ENCODE measurements at places on chromosomes 7 and 10.

DNA sequence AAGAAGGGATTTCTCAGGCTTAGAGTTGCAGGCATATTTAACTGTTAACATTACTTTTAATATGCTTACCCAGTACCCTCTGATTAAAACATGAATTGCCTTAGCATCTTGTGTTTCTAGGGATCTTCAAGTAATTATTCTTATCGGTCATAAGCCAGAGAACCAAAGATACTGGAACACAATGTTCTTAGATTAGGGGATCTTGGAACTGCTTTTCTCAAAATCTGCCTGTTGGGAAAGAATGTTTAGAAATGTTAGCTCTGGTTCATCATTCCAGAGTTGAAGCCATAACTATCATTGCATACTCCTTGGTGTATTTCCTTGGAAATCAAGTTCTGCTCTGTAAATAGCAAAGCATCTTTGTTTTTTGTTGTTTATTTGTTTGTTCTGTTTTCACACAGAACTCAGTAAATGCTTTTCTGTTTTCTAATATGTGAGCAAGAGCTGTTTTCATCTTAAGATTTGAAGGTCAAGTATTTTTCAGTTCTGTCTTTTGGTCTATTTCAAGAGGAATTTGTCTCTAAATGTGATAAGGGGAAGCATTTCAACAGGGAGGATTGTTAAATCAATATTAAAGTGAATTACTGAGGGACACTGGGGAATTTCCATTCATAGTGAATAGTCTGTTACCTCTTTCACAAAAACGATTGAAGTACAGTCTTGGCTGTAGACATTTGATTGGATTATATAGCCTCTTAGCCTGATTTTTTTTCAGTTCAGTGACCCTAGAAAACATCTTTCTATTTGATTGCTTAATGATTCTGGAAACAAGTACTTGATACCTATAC lies 103.2 kb upstream of the CYP26C1 start:
- no peak for DNase-seq

- no peak for DNase-seq
Observed at GRCh38 chr10:124602646-124603365, 141.2 kb downstream of the LHPP start.

DNA sequence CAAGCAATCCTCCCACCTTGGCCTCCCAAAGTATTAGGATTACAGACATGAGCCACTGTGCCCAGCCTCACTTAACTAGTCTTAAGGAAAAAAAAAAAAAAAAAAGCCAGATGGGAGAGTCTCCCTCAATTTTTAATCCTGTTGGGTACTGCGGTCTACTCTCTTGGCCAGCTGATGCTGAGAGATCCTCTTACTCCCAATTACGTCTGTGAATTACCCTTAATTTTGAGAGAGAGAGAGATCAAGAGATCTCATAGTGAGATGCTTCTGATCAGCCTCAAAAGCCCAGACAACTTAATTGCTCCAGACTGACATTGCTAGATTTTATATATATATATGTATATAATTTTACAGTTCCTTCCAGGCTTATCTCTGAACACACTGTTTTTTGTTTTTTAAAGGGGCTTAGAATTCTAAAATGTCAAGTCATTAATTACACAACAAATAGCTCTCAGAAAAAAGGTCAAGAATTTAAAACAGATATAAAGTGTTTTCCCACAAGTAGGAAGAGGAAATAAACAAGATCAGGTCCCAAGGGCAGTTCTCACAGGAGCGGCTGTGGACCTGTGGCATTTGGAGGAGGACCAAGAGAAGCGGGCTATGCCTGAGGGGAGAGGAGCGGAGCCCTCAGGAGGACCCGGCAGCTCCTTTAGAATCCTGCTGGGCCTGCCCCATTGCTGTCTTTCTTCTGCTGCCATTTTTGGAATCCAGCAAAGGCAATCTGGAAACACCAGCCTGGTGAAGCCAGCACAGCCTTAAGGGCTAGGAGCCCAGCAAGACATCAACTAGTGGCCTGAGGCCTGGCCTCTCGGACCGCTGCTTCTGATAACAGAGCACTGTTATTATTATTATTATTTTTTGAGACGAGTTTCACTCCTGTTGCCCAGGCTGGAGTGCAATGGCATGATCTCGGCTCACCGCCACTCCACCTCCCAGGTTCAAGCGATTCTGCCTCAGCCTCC lies 30.1 kb downstream of the DENND2A start:
- DNase-seq, result no peak

- DNase-seq, result peak; percentile 47
Observed at GRCh38 chr10:77641788-77642397, 4.3 kb upstream of the KCNMA1 start.

GRCh38 chr7:2602406-2603043 lies 29.3 kb upstream of the TTYH3 start:
- no peak for DNase-seq

DNA sequence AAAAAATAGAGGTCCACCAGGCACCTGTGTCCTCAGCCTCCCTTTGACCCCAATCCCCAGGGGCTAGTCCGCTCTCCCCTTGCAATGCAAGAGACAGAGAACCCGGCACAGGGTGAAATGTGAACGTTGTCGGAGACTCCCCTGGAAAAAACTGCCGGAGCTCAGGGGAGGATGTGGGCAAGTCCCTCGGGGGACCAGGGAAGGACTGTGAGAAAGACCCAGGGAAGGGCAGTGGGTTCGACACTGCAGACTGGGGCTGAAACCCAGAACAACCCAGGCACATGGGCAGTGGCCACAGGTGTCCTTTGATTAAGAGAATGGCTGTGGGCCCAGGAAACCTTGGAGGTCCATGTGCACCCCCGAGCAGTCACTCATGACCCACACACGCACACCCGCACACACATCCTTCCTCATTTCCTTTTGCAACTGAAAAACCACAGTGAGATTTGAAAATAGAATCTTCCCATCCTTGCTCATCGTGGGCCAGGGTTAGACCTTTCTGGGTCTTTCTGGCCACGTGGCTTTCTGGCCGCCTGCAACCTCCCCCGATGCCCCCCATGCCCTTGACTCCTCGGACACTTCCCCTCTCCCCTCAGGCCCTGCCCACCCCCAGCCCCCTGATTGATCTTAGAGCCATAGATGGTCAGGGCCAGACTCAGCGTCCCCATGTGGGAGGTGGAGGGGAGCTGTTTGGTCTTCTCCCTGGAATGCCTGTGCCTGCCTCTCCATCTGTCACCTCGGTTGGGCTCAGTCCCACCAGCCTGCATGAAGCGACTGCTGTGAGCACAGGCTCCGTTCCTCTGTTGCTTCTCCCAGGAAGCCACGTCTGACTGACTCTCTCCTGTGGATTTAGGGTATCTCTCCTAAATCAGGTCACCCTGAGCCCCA lies 7.9 kb downstream of the LAT2 start:
- DNase-seq, result no peak

DNA sequence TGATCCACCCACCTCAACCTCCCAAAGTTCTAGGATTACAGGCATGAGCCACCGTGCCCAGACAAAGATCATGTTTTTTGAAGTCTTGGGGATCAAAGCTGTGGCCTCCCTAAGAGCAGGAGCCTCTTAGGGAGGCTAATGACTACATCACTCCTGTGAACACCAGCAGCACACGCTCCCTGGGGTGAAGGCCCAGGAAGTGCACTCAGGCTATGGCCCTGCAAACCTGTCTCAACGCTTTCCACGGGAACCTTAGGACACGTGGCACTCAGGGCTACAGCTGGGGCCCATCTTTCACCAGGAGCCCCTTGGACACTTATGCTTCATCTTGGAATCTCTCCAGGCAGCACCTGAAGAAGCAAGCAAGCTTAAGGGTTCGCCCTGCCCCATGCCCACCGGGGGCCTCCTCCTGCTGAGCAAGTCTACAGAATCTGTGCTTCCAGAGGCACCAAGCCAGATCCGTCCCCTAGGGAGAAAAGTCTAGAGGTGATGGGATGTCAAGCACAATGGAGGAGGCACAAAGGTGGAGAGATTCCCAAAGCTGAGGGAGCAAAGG lies 18.4 kb downstream of the VSTM4 start:
- DNase-seq, result no peak

DNA sequence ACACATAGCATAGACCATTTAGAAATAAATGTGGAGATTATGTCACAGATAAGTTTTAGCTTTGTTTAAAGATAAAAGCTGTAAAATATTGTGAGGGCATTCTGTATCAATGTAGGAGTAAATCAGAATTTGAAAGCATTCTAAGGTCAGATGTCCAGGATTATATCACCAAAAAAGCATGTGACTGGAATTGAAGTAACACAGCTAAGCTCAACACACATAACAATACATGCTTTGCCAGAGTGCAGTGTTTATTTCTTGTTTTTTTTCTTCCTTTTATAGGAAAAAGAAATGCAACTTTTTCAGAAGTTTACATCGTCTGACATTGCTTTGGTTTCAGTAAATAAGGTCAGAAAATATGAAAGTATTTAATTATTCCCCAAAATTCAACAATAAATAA lies 183.4 kb downstream of the HTR7 start:
- DNase-seq, result no peak

- no peak for DNase-seq
Observed at GRCh38 chr7:148270576-148270975, 320.0 kb upstream of the C7orf33 start.

GRCh38 chr7:88218836-88219605 lies 817 bp downstream of the SRI start:
- DNase-seq, result no peak

DNA sequence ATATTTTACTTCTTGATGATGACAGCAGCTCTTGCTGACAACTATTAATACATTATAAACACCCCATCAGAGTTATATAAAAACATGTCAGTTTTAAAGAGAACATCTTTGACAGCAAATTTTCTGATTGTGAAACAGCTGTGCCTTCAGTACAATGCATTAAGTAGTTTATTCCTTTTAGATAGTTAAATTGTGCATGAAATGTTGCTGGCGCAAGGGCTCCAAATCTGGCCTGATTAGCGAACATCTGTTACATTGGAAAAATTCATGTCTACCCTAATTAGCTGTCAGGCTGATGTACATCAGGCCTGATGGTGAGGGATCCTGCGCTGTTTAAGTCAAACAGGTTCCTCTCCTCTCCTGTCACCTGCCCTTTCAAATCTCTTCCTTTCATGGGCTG lies 171.9 kb upstream of the SP8 start:
- DNase-seq, result no peak

DNA sequence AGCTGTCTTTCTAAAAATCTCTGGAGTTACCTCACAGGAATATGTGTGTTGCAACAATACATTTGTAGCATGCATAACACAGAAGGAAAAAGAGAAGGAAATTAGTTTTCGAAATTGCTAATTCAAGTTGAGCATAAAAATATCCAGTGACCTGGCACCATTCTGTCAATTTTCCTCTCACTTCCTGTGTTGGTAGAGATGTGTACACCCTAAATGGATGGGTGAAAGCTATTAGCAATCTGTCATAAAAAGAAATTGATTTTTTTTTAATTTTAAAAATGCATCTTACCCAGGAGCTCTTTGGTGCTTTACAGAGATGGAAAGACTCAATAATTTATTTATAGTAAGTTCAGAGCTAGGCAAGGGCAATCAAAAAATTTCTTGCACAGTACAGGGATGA lies 333.3 kb upstream of the TMEM229A start:
- no peak for DNase-seq

- DNase-seq, result no peak
Observed at GRCh38 chr10:44389150-44389549, 4.3 kb upstream of the CXCL12 start.

DNA sequence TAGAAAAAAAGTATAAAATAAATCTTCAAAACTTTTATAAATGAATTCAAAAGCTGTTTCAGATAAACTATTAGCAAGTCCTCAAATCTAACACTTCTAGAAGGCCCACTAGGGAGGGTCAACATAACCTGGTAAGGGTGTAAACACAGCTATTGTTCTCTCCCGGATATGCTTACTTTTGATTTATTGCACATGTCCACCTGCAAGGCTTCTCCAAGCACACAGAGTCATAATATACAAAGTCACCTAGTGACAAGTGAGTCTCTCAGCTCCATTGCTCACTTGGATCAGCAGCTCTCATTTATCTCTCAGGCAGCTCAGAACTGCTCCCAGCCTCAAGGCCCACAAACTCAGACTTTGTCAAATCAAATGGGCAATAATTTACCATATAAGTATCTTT lies 44.0 kb upstream of the COL1A2 start:
- DNase-seq, result no peak

GRCh38 chr10:110959379-110960332 lies 40.3 kb downstream of the SHOC2 start:
- DNase-seq, result no peak

DNA sequence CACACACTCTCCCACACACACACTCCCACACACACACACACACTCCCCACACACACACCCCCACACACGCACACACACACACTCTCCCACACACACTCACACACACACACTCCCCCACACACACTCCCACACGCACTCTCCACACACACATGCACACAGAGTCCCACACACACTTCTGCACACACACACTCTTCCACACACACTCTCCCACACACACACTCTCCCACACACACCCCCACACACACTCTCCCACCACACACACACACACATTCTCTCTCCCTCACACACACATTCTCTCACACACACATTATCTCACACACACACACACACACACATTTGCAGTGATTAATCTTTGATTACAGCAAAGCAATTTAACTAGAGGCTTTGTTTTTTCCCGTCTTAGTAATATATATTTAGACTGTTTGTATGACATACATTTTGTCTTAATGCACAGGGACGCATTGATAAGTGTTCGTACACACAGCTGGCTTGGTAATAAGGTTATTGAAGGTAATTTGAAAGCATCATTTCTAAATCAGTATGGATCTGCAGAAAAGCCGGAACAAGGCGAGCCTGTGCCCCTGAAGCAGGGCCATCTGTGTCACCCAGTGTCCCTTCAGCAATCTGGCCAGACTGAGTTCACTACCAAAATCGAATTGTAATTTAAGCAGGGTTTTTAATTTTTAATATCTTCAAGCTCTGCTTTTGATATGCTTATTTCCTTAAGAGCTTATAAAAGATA lies 69.9 kb upstream of the SH2B2 start:
- DNase-seq, result no peak

- no peak for DNase-seq
Observed at GRCh38 chr10:24310104-24310503, 101.2 kb downstream of the KIAA1217 start.

DNA sequence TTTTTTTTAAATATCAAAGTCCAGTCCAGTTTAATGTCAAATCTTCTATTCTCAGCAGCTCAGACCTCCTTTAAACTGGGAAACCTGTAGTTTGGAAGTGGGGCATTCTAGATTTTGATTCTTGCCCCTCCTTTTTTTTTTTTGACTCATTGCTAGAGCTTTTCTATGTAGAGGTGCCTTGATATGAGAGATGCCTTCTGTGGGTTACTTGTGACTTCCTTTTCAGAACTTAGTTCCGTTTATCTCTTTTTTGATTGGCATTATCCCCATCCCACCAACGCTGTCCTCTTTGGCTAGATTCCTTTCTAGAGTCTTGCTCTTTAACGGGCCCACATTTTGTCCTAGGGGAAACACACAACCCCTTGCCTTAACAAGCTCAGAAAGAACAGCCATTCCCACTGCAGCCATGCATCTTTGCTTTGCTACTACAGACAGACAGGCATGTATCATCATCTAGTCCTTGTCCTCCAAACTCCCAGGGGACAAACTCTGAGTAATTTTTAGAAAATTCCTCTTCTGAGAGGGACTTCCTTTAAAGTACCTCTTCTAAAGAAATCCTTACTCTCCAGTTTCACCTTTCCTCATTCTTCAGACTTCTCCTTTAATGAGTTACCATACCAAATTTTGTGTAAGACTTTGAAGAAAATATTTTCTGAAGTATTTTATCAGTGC lies 153.6 kb downstream of the PHF14 start:
- no peak for DNase-seq

Data from GM04504 (cell line).